ENCODE measurements at places on chromosomes 2 and 18.

DNA sequence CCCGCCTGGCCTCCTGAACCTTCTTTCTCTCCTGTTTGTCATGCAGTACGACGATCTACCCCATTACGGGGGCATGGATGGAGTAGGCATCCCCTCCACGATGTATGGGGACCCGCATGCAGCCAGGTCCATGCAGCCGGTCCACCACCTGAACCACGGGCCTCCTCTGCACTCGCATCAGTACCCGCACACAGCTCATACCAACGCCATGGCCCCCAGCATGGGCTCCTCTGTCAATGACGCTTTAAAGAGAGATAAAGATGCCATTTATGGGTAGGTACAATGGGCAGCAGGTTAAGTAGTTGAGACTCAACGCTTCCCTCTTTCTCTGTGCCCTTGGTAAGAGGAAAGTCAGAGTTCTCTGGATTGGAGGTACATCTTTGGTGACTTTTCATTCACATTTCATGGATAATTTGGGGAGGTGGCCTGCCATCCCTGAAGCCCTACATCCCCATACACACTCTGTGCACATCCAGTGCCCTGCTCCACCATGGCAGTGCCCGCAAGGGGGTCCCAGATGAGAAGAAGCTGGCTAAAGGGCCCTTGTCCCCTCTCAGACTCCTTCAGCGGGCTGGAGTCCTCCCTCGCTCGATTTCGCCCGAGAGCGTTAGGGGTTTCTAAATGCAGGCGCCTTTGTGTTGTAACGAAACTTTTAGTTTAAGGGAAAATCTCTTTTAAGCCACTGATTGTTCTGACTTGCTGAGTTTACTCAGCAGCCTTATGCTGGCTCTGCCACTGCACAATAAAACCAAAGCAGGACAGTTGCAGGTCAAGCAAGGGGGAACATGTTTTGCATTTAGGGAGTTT lies 3.0 kb downstream of the MEIS1 start:
- no peak for DNase-seq

DNA sequence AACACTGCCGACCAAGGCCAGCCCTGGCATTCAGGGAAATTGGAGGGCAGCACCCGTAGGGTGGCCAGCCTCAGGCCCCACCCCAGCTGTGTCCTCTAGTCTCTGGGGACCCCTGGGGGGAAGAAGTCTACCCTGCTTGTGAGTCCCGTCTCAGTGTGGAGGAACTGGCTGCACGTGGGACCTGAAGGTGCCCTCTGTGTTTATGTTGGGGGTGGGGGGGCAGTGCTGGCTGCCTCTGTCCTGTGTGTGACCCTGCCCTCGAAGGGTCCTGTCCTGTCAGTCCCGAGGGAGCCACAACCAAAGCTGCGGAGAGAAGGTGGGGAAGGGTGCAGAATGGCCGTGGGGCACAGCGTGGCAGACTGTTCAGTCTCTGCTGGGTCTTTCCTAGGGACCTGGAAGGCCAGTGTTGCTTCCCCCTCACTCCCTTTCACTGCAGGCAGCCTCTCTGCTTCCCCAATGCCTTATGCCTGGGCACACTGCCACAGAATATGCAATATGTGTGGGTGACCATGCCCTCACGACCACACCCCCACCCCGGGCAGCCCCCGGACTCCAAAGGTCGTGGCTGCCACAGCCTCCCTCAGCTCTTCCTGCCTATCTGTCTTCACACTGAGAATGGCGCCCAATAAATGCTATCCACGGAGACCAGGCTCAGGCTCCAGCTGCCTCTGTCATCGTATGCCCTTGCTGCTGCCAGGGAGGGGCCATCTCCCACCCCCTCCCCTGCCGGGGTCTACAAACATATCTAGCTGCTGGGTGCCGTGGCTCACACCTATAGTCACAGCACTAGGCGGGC lies 33.3 kb upstream of the SLC35F6 start:
- DNase-seq: no peak

DNA sequence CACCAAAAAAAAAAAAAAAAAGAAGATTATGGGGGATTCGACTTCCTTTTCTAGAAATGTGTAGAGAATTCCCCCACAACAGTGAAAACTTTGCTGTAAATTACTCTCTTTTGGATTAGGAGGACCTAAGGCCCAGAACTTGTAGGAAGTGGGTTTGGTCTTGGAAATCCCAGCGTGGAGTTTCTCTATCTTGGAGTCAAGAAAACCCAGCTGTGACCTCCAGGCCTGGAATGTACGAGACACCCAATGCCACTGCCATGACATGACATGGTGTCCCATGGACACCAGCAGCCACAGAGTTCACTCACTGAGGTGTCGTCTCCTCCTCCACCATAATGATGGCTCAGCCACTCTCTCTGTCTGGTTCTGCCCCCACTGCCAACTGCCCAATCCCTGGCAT lies 202.3 kb downstream of the ALPK2 start:
- DNase-seq: no peak

DNA sequence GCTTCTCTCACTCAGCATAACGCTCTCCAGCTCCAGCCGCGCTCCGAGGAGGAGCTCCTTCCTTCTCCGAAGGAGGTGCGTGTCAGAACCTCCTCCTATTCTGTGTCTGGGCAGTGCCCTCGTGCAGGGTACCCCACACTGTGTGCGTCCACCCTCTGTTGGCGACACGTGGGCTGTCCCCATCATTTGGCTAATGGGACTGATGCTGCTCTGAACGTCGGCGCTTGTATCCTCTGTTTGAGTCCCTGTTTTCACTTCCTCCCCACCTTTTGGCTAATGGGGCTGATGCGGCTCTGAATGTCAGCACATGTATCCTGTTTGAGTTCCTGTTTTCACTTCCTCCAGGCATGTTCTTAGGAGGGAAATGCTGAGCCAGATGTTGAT lies 22.2 kb downstream of the KCNG2 start:
- no peak for DNase-seq

GRCh38 chr2:173500953-173501352 lies 146.3 kb downstream of the CDCA7 start:
- no peak for DNase-seq

All from HT1080 (cell line).